ENCODE measurements at places on chromosomes 4 and X.

DNA sequence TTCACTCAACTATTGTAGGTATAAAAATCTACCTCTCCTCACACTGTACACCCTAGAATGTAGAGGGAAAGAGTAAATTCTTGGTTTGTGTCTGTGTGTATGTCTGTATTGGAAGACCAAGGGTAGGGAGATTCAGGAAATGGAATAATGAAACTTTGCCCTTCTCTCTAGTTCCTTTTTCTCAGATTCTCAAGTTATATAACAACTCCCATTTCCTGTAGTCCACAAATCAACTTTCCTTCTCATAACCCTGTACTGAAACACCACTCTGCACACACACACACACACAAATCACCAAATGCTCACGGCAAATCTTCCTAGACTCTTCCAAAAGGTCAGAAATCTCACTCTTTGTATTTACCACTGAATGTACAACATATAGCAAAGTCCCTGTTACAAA is 824.5 kb upstream of the DIAPH2 start:
- DNase-seq: no peak

- no peak for DNase-seq
Observed at GRCh38 chr4:73831569-73831968, 4.9 kb upstream of the CXCL6 start.

GRCh38 chr4:13097971-13098370 is 386.2 kb downstream of the RAB28 start:
- DNase-seq: no peak

GRCh38 chrX:101349193-101349562 is 636 bp upstream of the TIMM8A start:
- DNase-seq: no peak

- DNase-seq: no peak
Observed at GRCh38 chrX:27924261-27924660, 57.0 kb downstream of the DCAF8L1 start.

DNA sequence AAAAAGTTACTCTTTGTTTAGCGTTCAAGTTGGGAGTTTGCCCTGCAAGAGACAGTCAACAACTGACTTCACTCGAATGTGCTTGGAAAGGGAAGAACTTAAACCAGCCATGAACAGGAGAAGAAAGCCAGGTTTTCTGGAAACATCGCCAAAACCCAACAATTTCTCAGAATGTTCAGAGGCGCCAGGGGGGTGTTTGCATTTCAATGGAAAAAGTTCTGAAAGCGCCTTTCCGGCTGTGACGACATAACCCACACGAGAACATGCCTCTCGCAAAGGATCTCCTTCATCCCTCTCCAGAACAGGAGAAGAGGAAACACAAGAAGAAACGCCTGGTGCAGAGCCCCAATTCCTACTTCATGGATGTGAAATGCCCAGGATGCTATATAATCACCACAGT is 78.1 kb upstream of the ADGRA3 start:
- no peak for DNase-seq

DNA sequence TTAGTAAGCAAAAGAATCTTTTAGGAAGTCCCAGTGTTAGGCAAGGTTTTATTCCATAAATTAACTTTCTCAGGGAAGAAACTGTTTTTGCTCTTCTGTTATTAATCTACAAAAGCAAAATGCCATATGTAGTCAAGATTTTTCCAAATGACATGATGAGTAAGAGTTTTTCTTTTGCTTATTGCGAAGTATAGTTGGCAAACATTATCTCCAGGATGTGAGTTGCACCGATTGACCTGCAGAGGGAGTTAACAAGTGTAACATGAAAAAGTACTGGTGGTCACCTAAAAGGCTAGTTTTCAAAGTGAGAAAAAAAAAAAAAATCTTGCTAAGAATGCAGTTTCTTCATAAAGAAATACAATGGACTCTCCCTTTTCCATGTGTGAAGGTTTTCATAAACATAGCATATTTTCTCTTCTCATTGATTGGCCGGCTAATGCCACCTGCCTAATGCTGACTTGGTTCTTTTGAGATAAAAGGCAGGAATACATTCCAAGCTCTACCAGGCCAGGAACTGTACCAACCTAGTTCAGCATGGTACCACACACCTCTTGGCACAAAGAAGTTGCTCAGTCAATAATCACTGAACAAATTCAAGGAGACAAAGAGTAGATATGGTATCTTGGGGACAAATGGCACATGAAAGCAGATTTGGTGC is 100.2 kb downstream of the LNX1 start:
- DNase-seq: no peak

DNA sequence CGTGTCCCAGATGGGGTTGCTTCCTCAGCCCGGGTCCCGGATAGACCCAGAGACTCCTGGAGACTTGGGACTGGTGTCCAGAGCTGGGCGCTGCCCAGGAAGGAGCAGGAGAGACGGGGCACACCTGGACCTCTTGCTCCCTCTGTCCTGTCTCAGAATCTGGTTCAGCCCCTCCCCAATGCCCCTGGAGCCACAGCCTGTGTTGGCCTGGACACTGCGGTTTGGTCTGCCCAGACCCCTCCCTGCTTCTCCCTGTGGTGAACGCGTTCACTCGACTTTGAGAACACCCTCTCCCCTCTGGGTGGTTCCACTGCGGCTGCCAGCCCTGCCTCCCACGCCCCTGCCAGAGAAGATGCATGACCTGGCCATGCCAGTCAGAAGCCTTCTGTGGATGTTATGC is 111.1 kb downstream of the HMX1 start:
- no peak for DNase-seq

GRCh38 chr4:4386736-4387392 is at the start of gene NSG1:
Gene NSG1 (plus strand): TSS chr4:4387102. CDS start chr4:4387630, 528 bp downstream.
- no peak for DNase-seq

GRCh38 chr4:128908735-128909134 is 99.2 kb downstream of the JADE1 start:
- DNase-seq: no peak

DNA sequence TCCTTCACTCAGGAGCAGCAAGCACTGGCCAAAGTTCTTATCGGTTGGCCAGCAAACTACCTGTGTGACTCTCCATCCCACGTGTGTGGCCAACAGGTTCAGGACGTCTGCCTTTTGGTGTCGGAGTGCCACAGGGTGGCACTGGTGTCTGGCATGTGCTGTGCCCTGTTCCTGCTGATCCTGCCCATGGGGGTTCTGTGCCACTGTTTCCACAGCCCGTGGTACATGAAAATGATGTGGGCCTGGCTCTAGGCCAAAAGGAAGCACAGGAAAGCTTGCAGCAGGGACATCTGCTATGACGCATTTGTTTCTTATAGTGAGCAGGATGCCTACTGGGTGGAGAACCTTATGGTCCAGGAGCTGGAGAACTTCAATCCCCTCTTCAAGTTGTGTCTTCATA is 4.6 kb upstream of the TLR2 start:
- DNase-seq: no peak

- no peak for DNase-seq
Observed at GRCh38 chr4:146998157-146998556, 52.5 kb upstream of the TTC29 start.

- no peak for DNase-seq
Observed at GRCh38 chr4:176788248-176788647, 4.5 kb downstream of the VEGFC start.

DNA sequence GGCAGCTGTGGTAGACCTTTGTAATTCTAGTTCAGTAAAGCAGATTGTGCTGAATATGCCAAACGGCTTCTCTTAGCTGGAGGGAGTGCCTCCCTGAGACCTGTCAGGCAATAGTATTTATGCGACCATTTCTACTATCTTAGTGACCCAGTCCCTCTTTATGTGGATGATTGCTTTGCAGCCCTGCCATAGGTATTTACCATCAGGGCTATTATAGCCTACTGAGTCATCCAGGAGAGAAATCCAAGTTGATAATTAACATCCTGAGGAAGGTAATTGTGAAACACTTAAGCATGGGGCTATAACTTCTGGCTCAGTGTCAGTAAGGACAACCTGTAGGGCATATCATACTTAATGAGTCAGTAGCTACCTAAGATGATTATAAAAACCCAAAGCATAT is 103.9 kb upstream of the MAOA start:
- no peak for DNase-seq

DNA sequence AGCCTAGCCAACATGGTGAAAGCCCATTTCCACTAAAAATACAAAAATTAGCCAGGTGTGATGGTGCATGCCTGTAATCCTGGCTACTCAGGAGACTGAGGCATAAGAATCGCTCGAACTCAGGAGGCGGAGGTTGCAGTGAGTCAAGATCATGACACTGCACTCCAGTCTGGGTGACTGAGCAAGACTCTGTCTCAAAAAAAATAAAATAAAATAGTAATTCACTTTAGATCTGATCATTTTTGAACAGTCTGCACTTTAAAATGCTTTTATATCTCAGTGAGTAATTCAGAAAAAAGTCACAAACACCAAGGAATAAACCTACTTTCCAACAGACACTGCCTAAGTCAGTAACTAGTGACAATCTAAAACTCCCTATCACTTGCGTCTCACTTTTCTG is 25.6 kb upstream of the CORIN start:
- DNase-seq: no peak

DNA sequence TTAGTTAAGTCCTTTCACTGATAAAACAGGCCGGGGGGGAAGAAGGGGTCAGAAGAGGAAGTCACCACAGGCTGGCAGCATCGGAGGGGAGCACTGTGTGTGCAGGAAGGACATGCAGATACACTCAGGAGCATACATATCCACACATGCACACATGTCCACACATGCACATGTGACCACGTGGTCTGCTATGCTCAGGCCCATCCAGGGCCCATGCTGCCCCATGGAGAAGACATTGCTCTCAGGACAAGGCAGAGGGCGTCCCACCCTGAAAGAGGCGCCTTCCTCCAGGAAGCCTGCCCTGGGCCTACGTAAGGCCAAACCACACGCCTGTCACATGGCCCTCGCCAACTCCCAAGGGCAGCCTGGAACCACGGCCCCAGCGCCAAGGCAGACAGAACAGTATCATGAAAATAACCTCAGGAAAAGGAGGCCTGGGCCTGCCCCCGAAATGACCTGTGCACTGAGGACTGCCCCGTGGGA is 15.8 kb downstream of the WDR1 start:
- DNase-seq: no peak

GRCh38 chrX:128816919-128817318 is 706.4 kb downstream of the SMARCA1 start:
- DNase-seq: no peak

DNA sequence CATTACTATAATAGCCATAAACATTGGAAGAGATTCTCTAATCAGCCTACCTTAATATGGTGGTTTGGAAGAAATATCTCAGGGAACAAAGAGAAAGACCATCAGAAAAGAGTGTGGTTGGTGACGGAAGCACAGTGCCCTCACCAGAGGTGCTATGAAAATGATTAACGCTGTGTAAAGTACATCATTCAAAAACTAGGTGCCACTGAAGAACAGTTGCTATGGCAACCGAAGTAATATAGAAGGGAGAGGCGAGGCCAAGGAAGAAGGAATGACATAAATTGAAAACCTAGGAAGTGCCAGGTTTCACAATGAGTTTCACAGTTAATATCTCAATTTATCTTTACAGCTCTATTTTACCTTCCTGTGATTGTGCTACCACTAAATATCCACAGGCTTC is 57.0 kb upstream of the ARSJ start:
- DNase-seq: no peak

GRCh38 chr4:75484190-75484589 is 30.0 kb downstream of the RCHY1 start:
- no peak for DNase-seq

- no peak for DNase-seq
Observed at GRCh38 chrX:12971282-12972003, 3.5 kb upstream of the TMSB4X start.

DNA sequence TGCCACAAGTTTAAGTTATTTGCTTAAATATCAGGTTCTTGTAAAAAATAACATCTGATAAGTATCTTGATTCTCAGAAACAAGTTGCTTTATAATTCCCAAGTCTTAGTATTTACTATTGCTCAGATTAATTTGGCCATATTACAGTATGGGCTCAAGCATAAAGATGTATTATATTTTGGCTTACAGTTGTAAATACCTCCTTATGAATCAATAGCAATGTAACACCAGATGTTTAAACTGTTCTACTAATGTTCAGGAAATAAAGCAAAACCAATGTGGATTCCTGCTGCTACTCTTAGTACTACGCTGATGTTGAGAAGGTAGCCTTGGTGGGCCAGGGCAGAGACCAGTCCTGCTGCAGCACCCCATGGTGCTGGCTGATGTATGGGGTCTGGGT is 102.7 kb downstream of the MGST2 start:
- DNase-seq: no peak

- no peak for DNase-seq
Observed at GRCh38 chr4:86688026-86688425, 93.9 kb downstream of the PTPN13 start.

DNA sequence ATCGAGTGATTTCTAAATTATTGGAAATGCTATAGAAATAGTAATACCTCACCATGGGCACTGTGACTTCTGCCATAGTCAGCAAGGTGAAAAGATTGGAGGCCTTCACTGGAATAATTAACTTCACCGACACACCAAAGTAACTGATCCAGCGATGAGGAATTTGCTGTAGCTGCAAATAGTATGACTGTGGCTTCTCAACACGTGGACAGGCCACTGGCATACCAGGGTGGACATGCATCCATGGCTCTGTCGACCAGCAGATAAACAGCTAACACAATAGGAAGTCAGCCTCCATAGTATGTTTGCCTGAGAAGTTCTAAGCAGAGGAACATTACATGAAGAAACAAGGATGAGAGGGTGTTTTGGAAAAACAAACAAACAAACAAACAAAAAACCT is 10.9 kb upstream of the FAT4 start:
- DNase-seq: no peak

DNA sequence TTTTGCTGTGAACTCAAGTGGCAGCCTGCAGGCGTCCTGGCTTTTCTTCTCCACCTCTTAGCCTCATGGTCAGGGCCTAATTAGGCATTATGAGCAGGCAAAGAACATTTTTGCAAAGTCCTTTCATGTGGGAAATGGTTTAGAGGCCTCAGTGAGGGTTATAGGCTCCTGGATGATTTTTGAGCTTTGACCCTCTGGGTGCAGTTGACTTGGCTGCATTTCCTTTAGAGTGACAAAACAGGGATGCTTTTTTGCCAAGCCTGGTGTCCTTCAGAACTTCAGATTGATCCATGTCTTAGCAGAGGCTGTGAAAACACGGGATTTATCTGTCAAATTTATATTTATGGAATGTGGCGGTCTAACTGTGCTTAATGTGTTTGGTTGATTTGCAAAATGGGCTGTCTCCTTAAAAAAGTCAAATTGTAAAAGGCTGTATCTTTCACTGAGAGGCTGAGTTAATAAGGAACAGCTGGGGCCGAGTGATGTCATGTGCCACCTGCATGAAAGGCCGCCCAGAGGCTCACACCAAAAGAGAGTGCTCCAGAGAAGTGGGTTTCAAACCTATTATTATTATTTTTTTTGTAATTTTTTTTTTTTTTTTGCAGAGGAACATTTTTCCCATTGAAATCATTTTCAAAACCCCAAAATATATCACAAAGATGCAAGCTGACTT is 192.2 kb upstream of the ARX start:
- DNase-seq: no peak

- no peak for DNase-seq
Observed at GRCh38 chr4:81491943-81492342, 20.2 kb upstream of the RASGEF1B start.

DNA sequence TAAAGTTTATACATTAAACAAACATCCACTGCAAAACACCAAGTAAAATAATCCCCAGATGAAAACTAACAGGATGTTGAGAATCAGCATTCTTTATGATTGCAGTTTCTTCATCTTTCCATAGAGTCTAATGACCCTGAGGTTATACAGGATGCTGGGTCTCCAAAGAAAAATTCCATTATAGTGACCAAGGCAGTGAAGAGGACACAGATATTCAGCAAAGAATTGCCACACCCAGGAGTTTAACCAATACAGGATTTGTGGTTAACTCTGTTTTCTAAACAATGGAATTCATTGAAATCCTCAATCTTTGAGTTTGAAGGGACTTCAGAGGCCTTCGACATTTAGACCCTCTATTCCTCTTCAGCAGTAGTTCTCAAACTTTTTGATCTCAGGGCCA is 76.2 kb upstream of the ESX1 start:
- no peak for DNase-seq

Data from activated T-helper 1 cell treated with anti-CD3 and anti-CD28 coated beads, Interleukin-2, amount 50 U/mL, for 16 hours (primary cell).